ENCODE measurements at places on chromosomes 12 and 14.
A peak's percentile ranks its signal among the peaks of the same experiment; 100 is the strongest.

DNA sequence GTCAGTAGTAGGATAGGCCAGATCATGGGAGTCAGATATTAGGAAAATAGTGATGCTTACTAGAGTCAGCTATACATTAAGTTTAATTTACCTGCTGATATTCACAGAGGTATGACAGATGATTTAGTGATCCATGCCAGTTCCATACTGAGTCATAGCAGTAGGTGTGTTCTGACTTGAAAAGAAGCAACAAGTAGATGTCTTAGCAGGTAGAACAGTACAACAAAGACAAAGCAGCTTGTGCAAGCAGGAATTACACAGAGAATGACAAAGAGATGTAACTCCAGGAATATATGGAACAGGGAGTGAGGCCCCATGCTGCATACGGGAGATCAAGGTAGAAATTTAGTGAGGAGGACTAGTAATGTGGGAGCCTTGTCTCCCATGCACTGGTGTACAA is 556.9 kb downstream of the SLC16A7 start:
- DNase-seq: no peak

DNA sequence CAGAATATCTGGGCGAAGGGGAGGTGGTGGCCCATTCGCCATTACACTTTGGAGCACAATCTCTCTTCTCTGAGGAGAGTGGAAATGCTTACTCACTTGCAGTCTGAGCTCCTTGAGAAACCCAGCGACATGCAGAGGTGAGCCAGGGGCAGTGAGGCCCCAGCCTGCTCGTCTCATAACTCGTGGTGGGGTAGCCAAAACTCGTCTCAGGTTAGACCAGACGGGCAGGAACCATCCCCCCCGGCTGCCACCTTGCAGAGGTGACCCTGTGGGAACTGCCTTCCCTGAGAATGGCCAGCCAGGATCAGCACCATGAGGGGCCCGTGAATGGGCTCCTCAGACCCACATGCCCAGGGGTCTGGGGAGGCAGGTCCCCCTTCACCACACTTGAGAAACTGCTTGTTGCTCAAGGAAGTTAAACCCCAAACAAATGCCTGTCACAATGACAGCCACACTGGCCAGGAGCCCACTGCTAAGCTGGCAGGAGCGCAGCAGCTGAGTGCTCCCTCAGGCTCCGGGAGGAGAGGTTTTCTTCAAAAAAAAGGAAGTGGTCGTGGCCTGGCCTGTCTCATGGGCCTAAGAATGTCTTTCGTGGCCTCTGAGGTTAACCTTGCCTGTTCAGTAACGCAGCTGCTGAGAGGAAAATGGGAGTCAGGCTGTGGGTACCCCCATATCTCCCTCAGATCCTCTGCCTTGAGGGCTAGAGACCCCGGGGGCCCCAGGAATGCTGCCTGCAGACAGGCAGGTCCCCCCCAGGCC is 9.2 kb upstream of the ALDH2 start:
- no peak for DNase-seq

- no peak for DNase-seq
Observed at GRCh38 chr14:77794357-77794756, 5.6 kb upstream of the ADCK1 start.

DNA sequence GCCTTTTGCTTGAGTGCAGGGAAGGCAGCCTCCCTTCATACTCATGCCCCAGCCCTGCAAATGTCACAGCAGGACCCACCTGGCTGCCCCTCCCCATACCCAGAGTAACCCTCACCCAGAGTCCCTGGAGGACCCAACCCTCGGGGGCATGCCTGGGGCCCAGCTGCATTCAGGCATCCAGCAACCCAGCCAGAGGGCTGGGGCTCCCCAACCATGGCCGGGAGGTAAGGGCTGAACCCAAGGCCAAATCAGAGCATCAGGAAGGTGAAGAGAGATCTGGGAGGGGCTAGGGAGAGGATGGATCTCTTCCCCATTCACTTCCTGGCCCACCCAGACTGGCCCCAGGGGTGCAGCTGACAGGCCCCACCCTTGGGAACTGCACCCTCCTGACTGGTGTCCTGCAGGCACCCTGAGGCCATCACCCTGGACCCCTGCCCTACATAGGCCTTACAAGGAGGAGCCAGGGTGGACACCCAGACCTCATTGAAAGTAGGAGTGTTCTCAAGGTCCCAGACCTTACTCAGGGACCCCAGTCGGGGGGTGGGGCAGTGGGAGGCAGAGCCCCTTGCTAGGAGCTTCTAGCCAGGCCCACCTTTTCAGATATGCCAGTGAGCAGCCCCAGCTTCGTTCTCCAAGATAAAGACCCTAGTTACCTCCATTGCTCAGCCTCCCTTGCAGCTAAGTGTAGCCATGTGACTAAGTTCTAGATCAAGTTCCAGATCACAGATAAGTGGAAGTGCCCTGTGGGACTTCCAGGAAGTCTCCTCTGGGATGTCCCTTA is 849 bp upstream of the PLD4 start:
- DNase-seq: no peak

DNA sequence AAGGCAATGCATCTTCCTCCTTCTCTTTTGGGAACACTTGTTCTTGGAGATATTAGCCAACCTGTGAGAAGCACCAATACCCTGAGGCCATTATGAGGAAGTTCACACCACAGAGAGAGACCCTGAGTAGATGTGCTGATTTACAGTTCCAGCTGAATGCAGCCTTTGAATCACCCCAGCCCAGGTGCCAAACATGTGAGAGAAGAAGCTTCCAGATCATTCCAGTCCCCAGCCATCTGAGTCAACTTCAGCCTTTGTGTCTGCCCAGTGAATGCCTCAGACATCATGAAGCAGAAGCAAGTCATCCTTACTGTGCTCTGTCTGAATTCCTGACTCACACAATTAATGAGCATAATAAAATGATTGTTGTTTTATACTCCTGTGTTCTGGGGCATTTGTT is 25.1 kb downstream of the C12orf42 start:
- peak; percentile 15 for DNase-seq

All from A549 (cell line).